ENCODE measurements at places on chromosomes 7 and 10.

- peak; percentile 76 for DNase-seq
Observed at GRCh38 chr10:3924344-3924743, 139.3 kb upstream of the KLF6 start.

DNA sequence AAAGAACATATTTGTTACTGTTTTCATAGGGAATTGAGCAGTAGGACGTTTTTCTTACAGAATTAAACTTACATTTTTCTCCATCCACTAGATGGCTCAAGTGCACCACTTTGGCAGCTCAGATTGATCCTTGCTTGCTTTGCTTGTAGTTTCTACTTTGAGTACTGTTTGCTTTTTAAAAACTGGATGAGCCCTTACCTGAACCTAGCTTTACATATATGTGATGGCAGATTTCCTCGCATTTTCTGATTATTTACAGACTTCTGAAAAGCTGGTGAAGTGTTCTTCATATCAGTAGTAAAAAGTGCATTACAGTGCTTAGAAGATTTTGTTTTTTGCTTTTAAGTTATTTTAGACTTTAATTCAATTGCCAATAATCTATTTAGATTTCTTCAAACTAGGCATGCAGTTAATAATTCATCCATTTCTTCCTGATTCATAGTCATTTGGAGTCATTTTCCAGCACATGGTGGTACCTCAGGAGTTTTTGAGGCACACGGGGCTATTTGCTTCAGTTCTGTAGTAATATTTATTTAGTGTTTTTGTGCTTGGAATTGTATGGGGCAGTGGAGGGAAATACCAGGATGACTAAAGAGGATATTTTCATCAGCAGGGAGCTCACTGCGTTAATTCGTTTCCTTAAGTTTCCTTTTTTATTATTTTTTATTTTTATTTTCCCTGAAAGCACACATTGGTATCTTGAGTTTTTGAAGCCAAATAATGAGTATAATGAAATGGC is 57.3 kb downstream of the MAPK8 start:
- peak; percentile 52 for DNase-seq

GRCh38 chr7:44489955-44490350 is 505 bp downstream of the NUDCD3 start:
- peak; percentile 53 for DNase-seq

GRCh38 chr10:43196981-43197833 is 59.0 kb downstream of the CSGALNACT2 start:
- DNase-seq, result no peak

GRCh38 chr7:105826143-105826542 is 50.3 kb downstream of the ATXN7L1 start:
- no peak for DNase-seq

- no peak for DNase-seq
Observed at GRCh38 chr10:35386594-35387174, 50.4 kb downstream of the CCNY start.

GRCh38 chr7:49708590-49708989 is 64.8 kb upstream of the VWC2 start:
- no peak for DNase-seq

DNA sequence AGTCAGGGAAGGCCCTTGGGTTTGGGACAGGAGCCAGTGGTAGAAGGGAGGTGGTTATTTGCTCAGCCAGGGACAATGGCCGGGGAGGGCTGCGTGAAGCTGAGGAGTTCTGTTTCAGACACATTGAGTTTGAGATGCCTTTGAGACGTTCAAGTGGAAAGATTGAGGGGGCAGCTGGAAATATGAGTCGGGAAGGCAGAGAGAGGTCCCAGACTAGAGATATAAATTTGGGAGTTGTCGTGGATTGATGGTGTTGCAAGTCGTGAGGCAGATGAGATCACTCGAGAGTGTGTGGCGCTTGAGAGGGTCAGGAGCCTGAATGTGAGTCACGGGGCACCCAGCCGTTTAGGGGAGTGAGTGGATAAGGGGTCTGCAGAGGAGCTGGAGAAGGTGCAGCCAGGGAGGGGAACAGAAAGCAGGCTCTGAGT is 73.3 kb downstream of the ZMIZ1 start:
- no peak for DNase-seq

GRCh38 chr7:148733496-148733895 is 34.8 kb downstream of the CUL1 start:
- no peak for DNase-seq

GRCh38 chr10:112706577-112706976 is 243.5 kb upstream of the TCF7L2 start:
- DNase-seq, result no peak

DNA sequence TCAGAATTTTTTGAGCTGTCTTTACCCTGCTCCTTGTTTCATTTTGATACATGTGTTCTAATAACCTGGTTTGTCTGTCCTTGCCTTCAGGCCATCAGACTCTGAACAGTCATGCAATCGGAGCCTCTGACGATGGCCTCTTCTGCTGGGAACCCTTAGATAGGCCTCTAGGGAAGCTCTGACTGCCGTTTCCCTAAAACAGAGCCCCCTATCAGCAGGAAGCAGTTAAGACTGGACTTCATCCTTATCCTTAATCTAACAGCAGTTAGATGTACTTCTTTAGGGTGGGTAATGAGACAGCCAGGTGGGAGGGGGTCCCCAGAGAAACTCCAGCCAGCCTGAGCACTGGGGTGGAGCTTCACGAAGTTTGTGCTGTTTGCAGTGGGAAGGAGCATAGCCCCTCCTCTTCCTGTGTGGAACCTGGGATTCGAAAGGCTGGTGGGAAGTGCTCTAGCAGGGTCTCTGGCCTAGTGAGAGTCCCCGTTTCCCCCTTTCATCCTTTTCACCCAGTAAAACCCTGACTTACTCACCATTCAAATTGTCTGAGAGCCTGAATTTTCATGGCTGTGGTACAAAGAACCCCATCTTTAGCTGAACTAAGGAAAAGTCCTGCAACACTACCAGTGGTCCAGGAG is 28.4 kb upstream of the SORCS3 start:
- no peak for DNase-seq

DNA sequence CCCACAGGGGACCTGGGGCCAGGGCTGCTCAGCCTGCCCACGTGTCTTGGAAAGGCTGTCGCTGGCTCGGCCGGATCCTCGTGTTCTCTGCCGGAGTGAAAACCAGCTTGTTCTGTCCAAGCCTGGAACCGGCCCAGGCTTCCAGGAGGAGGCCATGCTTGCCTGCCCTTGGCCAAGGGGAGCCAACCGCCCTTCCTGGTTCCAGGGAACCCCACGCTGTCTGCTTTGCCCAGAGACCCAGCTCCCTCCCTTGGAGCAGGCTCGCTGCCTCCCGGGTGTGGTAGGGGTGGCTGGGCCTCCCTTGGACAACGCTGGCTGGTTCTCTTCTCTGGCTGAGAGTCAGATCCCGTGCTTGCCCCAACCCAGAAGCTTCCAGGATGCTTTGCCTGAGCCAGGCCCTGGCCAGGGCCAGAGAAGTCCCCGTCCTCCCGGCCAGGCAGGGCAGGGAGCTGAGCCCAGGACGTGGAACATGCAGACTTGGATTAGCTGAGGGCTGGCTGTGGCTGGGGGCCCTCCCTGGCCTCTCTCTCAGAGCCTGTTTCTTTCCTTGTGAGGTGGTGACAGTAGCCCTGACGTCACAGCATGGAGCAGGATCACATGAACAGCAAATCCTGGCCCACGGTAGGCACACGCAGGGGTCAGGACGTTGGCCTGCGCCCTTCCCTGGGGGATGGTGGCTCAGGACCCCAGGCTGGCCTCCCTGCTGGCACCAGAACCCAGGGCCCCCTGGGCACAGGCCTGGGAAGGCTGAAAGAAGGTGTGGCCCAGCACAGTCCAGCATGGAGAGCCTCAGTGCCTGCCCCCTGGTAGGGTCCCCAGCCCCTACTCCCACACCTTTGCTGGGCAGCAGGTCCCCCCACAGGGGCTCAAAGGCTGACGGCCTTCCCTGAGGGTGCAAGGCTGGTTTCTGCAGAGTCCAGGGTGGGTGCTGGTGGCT is 67.5 kb downstream of the PWWP2B start:
- DNase-seq, result no peak

- DNase-seq, result no peak
Observed at GRCh38 chr10:75764974-75765788, 333.8 kb downstream of the LRMDA start.

DNA sequence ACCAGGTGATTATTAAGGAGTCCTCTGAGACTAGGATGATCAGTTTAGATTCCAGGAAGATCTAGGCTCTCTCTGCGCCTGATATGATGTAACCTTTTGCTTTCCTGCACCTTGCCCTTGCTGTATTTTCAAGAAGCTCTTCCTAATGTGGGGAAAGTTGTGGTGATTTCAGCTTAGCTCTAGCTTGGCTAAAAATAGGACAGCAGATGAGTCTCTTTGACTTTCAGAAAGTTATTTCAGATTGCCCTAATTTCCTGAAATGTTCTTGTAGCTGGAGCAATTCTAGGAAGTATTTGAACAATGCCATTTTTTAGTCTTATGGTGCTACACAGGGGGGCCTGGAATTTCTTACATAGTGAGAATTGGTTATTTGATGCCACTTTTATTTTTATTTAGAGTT is 3.8 kb downstream of the LCOR start:
- no peak for DNase-seq

Measured in SW480 (cell line).